ENCODE measurements at places on chromosomes 7 and 10.
A peak's percentile ranks its signal among the peaks of the same experiment; 100 is the strongest.

- no peak for DNase-seq
Observed at GRCh38 chr7:98351136-98351535, 49.8 kb downstream of the BAIAP2L1 start.

DNA sequence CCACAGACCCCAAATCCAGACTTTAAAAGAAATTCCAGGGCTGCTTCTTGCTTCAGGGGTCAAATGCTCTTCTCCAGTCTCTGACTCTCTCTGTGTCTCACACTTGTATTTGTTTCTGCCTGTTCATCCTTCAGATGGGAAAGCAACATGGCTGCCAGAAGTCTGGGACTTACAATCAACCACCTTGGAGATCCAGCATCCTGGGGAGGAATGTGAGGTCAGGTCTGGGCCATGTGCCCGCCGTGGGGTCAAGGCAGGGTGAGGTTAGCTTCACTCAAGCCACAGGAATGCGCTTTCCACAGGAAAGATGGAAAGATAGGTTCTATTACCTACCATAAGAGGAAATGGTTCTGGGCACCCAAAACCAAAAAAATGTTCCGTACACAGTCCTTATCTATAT, 34.3 kb upstream of the NPVF start:
- no peak for DNase-seq

GRCh38 chr7:76515999-76516443, 5.7 kb downstream of the UPK3B start:
- DNase-seq: no peak

GRCh38 chr7:97858221-97858620, 14.0 kb downstream of the ASNS start:
- DNase-seq: no peak

DNA sequence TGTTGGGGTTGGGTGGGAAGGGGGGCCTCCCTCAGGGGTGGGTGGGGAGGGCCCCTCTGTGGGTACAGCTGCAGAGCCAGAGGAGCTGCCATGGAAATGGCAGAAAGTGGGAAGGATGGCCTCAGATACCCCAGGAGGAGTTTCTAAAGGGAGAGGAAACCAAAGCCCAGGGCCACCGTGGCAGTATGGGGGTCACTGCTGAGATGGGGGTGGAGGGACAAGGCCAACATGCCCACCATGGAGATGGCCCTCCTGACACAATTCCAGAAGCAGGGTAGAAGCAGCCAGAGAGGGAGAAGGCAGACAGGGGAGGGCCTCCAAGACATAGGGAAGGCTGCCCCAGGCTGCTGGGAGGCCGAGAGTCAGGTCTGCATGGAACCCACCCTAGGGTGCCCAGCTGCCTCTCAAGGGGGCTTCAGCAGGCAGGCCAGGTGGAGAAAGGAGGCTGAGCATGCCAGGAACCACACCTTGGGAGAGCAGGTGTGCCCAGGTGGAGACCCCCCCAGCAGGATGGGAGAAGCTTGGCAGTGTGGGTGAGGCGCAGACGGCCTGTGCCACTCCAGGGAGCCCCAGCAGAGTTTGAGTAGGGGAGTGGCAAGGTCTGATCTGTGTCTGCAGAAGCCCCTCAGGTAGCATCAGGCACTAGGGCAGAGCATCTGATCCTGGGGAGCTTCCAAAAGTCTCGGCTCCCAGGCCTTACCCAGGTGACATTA, 146.8 kb downstream of the ARHGAP22 start:
- no peak for DNase-seq

DNA sequence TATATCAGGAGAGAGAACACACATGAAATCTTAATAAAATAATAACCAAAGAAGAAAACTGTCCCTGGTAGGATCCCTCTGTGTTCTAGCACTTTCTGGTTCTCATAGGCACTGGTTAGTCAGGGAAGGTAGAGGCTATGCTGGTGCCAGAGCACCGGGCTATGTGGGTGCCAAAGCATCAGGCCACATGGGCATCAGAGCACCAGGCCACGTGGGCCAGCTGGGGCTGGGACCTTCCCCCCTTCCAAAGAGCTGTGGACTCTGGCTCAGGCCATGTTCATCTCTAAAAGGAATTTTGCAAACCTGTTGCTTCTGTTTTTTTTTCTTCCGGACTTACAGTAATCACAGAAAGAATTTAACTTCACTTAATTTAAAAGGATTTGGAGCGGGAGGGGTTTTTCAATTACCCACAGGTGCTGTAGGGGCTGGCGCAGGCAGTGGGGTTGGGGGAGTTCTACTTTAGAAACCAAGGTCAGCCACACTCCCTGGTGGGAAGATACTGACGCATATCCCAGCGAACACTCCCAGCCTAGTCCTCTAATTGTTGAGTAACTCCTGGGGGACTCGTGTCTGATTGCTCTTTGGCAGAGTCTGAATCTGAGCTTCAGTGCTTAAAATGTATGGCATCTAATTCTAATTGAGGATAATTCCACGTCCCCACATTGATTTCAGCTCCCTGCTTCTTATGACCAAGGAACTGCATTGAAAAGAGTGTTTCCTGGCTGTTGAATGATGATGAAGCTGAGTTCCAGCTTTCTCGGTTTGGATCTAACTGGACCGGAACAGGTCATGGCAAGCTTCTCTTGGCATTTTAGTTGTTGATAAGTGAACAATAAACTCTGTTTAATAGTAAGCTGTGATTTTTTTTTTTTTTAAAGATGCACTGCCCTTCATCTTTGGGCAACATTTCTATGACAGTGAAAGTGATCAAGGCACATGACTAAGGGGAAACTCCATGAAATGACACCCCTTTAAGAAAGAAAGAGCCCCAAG, 110.7 kb upstream of the FZD8 start:
- no peak for DNase-seq

DNA sequence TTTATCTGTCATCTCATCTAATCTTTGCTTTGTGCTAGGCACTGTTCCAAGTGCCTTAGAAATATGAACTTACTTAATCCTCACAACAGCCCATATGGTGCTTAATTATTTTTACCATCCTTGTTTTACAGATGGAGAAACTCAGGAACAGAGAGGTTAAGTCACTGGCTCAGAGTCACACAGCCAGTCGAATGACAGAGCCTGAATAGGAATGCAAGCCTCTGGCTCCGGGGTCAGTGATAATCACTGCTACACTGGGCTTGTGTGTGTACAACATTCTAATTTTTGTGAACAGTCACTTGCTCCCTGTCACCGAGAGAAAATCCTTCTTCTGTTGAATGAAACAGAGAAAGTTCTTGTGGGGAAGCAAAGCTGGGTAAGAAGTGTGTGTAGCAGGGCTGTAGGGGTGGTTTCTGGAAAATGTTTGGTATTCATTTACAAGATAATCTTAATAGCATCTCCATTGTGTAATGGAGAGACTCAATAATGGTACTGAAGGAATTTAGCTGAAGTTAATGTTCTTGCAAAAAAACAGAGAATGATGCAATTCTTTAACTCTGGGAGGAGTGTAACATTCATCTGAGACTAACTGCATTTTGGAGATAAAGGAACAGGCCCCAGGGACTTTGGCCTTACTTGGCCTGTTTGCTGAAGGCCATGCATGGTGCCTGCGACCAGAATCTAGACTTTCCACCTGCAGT, 290.6 kb downstream of the FRMD4A start:
- no peak for DNase-seq

DNA sequence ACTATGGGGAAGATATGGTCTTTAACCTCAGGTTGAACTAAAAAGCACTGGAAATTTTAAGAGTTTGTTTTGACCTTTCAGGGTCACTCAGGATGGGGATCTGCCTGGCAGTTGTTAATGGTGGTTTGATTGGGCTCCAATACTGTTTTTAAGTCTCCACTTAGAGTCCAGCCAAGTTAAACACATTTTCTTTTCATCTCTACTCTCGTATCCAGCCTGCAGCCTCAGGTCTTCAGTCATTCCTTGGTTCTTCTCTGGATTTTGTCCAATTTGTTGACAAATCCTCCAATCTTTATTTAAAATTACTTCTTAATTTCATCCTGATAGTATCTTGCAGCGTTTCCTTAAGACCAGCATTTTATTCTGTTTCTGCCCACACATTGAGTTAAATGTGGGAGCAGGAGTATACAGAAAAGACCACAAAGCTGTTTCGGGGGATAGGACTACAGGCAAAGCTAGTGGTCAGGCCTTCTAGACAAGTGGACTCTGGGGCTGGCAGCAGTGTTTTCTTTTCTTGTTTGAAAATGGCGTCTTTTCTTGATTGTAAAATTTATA, 133.2 kb upstream of the INHBA start:
- DNase-seq: no peak

GRCh38 chr7:126635545-126635944, 617.2 kb downstream of the GRM8 start:
- DNase-seq: no peak

- DNase-seq: peak; percentile 62
Observed at GRCh38 chr10:389261-389790, 254.1 kb downstream of the ZMYND11 start.

DNA sequence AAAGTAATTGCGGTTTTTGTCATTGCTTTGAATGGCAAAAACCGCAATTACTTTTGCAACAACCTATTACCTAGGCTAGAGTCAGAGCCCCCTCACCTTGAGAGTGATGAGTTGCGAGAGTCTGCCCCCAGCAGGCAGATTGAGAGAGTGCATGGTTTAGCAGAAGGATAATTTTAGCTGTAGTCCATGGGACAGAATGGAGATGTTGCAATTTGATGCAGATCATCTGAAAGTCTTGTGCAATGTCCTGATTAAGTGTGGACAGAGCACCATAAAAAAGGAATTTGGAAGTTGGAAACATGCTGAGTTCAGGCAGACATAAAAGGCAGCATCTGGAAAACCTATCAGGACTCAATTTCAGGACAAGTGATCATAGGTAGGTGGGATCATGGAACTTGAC, 48.7 kb downstream of the GPR141 start:
- peak; percentile 88 for DNase-seq

- DNase-seq: no peak
Observed at GRCh38 chr10:24430591-24430990, 221.7 kb downstream of the KIAA1217 start.

DNA sequence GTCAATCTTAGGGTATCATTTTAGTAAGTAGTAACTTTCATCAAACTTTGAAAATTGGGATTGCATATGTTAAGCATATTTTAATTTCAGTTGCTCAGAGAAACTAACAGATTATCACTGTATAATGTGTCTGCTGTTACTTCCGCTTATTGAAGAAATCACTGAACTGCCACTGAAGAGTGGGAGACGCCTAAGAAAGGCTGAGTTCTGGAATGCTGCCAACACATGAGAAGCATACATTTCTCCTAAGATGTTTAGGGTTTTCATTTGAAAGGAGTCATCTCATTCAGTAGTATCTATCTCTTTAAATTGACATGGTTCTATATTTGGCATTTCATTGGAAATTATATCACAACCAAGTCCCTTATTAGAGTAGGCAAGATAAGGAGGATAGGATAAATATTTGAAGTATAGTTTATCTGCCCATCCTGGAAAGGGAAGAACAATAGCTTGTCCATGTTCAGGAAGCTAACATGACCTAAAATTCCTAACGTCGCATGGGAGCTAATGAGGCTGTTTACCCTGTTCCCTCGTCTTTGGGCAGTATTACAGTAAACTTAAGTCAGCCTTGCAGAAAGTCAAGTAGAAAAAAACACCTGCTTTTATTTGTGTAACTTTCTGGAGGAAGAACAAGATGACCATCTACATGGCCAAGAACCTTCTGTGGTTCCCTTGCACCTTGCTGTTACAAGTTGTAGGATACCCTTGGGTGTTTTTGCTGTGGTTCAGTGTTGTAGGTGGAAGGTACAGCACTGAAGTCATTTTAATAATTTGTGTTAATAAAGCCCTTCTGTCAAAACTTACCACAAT, 67.3 kb downstream of the NHLRC2 start:
- peak; percentile 36 for DNase-seq

DNA sequence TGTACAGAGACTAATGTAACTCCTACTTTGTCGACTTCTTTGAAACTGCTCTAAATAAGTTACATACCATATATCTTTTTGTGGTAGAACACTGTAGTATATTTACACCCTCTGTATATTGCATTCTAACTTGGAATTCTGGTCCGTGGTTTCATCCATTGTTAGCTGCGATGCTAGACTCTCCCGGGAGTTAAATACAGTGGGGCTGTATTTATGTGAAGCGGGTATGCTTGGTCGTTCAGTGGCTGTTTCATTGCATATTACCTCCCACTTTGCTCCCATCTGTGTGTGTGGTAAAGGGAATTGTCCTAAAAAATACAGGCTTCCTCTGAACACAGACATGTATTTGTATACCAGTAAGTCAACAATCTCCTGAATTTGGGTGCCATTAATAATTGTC, 231.1 kb downstream of the SLC25A13 start:
- no peak for DNase-seq

- DNase-seq: no peak
Observed at GRCh38 chr7:137609500-137609899, 237.3 kb downstream of the DGKI start.

DNA sequence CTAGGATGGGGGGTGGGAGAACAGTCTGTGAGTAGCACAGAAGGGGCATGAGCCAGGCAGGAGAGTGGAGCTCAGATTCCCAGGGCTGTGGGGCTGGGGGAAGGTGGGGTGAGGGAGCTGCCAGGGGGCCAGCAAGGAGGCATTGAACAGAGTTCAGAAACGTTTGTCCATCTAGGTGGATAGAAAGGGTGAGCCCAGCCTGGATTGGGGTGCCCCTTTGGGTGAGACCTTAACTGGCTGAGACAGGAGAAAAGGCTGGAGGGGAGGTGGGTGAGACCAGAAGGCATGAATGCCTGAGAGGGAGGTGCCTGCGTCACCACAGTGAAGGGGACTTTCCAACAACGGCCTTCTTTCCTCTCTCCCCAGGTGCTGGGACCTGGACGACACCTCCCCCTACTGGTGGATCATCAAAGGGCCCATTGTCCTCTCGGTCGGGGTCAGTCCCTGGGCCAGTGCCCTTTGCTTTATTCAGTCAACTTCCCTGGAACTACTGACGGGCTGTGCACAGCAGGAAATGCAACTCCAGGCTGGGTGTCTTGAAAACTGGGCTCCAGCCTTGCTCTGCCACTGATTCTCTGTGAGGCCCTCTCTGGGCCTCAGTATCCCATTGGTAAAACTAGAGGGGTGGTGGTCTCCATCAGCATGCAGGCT, 11.0 kb downstream of the GHRHR start:
- DNase-seq: peak; percentile 12

- no peak for DNase-seq
Observed at GRCh38 chr10:103120977-103121735, 71.9 kb downstream of the NT5C2 start.

GRCh38 chr10:49609006-49609282, 1.2 kb upstream of the SLC18A3 start:
- DNase-seq: no peak

DNA sequence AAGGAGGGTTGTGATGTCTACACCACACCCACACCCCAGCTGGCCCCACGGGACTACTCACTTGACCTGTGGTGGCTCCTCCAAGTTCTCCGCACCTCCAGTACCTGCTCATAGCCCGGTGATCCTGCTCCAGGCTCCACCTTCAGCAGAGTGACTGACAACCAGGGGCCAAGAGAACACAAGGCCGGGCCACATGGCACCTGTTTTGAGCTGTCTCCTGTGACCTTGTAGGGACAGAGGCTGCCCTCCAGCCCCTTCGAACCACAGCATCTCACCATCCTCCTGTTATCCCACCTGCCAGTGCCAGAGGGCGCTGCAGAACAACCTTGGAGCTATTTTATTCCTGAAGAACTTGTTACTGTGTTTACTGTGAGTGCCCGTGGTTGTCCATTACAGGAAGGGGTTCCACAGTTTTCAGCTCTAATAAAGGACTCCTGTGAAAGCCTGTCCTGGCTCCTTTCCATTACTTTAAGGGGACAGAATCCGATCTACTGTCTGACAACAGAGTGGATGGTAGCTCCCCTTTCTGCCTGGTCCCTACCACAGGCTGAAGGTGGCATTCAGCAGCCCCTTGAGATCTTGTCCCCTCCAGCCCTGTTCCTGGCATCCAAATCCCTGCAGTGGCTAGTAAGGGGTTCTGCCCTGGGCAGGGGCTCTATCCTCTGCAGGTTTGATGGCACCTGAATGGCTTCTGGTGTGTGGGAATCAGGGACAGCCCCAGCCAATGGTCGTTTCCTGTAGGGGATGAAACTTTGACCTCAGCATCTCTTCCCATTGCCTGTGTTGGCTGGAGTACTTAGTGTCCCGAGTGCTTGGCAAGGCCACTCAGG, 50.8 kb downstream of the C10orf120 start:
- peak; percentile 9 for DNase-seq

All from inflammatory macrophage (primary cell).